ENCODE measurements at places on chromosomes 3 and 15.

DNA sequence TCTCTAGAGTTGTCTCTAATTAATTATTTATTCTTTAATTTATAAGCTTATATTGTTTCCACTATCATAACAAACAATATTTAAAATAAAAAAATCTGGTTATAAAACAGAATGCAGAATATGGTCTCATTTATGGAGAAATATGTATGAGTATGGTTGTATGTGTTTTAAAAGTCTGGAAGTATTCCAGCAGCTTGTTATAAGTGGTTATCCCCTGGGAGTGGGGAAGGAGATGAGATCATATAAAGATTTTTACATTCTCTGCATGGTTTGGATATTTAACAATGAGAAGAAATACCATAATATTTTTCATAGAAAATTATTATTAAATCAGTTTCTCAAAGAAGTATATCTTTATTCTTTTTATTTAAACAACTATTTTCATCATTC is 135.4 kb upstream of the MB21D2 start:
- no peak overlapping the region for H3K4me3 ChIP-seq
- H3K27me3 ChIP-seq = 0 out of 2 replicates have a peak, but pooled peaks cover 2% of the 10 kb centered on the region
- no peak for DNase-seq
- H3K36me3 ChIP-seq = no peaks in the 10 kb centered on the region
- no peak overlapping the region for H3K27ac ChIP-seq
- no peaks in the 10 kb centered on the region for H3K4me1 ChIP-seq

- H3K36me3 ChIP-seq = no peaks in the 10 kb centered on the region
- no peak for DNase-seq
- H3K4me1 ChIP-seq = no peaks in the 10 kb centered on the region
- H3K27ac ChIP-seq = no peak overlapping the region
- no peaks in the 10 kb centered on the region for H3K27me3 ChIP-seq
Measured at GRCh38 chr3:126306397-126306796, 50.8 kb downstream of the KLF15 start.

- peaks cover 15% of the 10 kb centered on the region for H3K4me1 ChIP-seq
- H3K27me3 ChIP-seq = no peaks in the 10 kb centered on the region
- H3K27ac ChIP-seq = no peak overlapping the region
- no peak for DNase-seq
- no peak overlapping the region for H3K4me3 ChIP-seq
Measured at GRCh38 chr3:13024765-13025065, 48.5 kb downstream of the IQSEC1 start.

GRCh38 chr3:127071597-127072001 is 88.7 kb downstream of the PLXNA1 start:
- DNase-seq = no peak
- H3K4me1 ChIP-seq = peaks cover 12% of the 10 kb centered on the region
- no peaks in the 10 kb centered on the region for H3K27me3 ChIP-seq
- no peak overlapping the region for H3K4me3 ChIP-seq

DNA sequence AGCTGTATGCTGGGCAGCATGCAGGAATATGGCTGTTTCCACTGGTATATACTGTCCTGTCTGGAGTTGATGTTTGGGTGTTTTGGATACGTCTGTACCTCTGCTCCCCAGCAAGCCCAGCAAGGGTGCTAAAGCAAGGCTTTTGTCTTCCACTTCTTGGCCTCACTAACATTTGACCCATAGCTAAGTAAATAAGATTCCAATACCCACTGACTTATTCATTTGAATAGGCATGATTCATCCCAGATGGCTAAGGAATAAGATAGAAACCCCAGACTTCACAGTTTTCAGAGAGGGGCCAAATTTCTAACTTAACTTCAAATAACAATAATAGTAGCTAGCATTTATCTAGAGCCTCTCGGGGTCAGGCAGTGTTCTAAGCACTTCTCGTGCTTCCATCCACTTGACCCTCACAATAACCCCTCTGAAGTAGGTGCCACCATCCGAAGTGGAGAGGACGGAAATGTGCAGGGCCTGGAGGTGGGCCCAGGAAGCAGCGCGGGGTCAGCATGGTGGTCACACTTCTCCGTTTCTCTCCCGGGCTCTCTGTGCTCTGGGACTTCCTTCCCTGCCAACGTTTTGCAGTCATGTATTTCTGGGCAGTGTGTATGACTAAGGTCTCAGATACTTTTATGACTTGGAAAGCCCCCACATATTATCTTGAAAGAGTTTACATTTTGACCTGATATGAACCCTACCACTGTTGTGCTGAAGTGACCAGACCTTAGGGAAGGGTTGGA is 39.3 kb downstream of the LRRK1 start:
- DNase-seq = no peak
- H3K27ac ChIP-seq = peak overlapping the region; percentile 17
- peaks cover 10% of the 10 kb centered on the region for H3K4me1 ChIP-seq
- H3K36me3 ChIP-seq = peaks cover 3% of the 10 kb centered on the region

GRCh38 chr3:181317508-181317907 is 328.0 kb upstream of the DNAJC19 start:
- H3K4me1 ChIP-seq = no peaks in the 10 kb centered on the region
- no peak for DNase-seq
- no peaks in the 10 kb centered on the region for H3K36me3 ChIP-seq
- H3K4me3 ChIP-seq = no peak overlapping the region
- H3K27me3 ChIP-seq = no peaks in the 10 kb centered on the region
- no peak overlapping the region for H3K27ac ChIP-seq

GRCh38 chr15:51401872-51402517 is 60.5 kb downstream of the GLDN start:
- no peak overlapping the region for H3K4me3 ChIP-seq
- H3K27ac ChIP-seq = no peak overlapping the region
- no peaks in the 10 kb centered on the region for H3K36me3 ChIP-seq
- no peaks in the 10 kb centered on the region for H3K4me1 ChIP-seq

DNA sequence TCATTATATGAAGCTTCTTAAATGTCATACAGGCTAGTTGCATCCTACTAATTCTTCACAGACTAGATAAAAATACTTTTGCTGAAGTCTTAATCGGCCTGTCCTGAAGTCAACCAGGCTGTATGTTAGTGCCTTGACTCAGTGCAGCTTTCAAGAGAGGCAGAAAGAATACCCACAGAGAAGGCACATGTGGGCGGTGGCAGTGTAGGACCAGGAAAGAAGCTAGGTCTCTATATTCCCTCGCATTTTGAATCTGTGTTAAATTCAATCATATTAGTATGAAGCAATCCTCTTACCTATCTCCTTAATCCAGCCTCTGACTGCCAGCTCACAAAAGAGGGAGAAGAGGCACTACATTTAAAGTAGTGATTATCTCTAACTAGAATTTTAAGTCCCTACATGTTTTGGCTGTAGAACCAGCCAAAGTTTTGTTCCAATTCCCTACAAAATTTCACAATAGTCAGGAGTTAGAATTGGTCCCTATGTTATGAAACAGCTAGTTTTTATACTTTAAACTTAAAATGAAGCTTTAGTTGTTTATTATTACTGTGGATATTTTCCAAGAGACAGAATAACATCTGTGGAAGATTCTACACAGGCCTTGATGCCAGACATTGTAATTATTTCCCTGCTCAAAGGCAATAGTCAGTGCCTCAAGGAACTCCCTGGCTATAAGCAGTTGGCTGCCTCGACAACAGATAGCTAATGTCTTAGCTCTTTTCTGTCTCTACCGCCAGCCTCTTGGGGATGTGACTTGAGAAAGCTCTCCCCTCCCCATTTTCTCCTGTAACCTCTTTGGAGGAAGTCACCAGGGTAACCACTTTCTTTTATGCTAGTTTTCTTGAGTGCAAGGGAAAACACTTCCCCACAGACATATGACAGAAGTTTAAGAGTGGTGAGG is 31.9 kb downstream of the CRTC3 start:
- no peaks in the 10 kb centered on the region for H3K27me3 ChIP-seq
- peaks cover 1% of the 10 kb centered on the region for H3K36me3 ChIP-seq
- H3K4me3 ChIP-seq = no peak overlapping the region
- H3K4me1 ChIP-seq = peaks cover 58% of the 10 kb centered on the region
- DNase-seq = no peak
- peak overlapping the region; percentile 46 for H3K27ac ChIP-seq

DNA sequence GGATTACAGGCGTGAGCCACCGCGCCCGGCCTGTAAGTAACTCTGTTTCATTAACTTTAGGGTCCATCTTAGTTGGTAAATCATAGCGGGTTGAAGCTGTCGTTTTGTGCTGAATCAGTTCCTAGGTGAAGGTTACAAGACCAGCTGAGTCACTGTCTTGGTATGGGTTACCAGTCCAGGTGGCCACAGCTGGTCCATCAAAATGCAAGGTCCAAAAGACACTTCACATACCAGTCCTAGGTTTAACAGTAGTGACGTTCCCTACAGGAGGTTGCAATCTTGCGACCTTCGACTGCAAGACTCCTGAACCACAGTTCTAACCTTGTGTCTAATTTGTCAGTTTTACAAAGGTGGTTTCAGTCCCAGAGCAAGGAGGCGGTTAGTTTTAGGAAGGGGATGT is 160.1 kb upstream of the ATP10A start:
- no peaks in the 10 kb centered on the region for H3K4me1 ChIP-seq
- no peak for DNase-seq
- no peak overlapping the region for H3K4me3 ChIP-seq
- no peak overlapping the region for H3K27ac ChIP-seq

- no peaks in the 10 kb centered on the region for H3K36me3 ChIP-seq
- DNase-seq = no peak
- H3K27me3 ChIP-seq = peaks cover 10% of the 10 kb centered on the region
- no peak overlapping the region for H3K4me3 ChIP-seq
- no peaks in the 10 kb centered on the region for H3K4me1 ChIP-seq
Measured at GRCh38 chr3:184600685-184601377, 39.2 kb downstream of the EPHB3 start.

DNA sequence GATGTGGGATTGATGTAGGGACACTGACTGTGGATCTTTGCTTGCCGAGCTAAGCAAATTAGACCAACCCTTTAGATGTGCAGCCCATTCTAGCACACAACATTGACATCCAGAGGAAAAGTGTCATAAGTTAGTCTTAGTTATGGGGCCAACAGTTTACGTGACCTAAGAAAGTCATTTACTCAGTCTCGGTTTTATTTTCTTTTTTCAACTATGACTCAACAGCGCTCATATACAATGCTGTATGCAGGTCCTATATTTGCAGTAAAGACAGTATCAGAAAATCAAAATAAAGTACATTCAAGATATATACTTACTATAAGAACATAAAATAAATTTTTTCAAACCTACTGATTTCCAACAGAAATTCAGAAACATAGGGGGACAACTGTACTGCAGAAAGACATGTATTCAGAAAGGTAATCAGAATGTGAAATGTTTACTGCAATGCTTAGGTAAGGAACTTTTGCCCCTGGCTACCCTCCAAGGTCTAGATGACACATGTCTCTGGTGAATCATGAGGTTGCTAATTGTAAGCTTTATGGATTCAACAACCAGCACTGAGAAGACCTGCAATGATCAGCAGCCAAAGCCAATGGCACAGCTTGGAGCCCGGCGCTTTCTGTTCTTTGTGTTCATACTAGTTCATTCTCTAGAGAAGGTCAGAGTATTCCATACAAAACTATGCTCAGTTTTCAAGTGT is 317.5 kb upstream of the CNTN6 start:
- no peak overlapping the region for H3K27ac ChIP-seq
- no peaks in the 10 kb centered on the region for H3K36me3 ChIP-seq
- DNase-seq = no peak
- H3K4me1 ChIP-seq = no peaks in the 10 kb centered on the region

DNA sequence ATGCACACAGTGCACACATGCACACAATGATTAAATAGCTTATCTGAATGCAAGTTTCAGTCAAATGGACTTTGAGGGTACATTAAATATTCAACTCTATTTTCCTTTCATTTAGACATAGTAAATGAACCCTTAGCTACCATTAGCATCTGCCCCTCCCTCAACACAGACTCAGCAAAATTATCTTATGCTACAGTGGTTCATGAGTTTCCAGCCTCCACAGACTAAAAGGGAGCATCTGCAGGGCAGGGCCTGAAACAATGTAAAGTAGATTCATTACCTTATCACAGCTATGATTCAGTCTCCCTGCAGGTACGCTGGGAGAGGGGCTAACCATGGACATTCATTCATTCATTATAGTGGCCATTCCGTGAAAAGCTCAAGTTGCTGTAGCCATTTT is 329.1 kb downstream of the VGLL3 start:
- DNase-seq = no peak
- H3K27ac ChIP-seq = no peak overlapping the region
- H3K27me3 ChIP-seq = no peaks in the 10 kb centered on the region
- H3K4me3 ChIP-seq = no peak overlapping the region
- H3K4me1 ChIP-seq = no peaks in the 10 kb centered on the region

DNA sequence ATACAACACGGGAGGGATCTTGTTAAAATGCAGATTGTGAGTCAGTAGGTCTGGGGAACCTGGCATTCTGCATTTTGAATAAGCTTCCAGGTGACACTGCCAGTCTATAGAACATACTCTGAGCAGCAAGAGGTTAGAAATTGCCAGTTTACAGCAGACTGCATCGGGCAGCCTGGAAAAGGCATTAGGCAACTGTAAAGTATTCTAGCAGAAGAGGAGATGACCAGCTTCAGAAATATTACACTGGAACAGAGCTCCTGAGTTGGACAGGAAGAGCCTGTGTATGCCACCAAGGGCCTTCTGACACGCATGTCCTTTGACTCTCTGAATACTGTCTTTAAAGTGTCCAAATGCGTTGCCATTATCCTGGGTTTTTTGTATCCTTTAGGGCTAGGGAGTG is 2.5 kb upstream of the ACAN start:
- H3K4me3 ChIP-seq = no peak overlapping the region
- no peaks in the 10 kb centered on the region for H3K4me1 ChIP-seq
- H3K36me3 ChIP-seq = no peaks in the 10 kb centered on the region

- no peaks in the 10 kb centered on the region for H3K4me1 ChIP-seq
- H3K27me3 ChIP-seq = no peaks in the 10 kb centered on the region
- no peak for DNase-seq
- no peak overlapping the region for H3K4me3 ChIP-seq
- H3K36me3 ChIP-seq = no peaks in the 10 kb centered on the region
Measured at GRCh38 chr3:106341586-106342162, 472.9 kb upstream of the CBLB start.

DNA sequence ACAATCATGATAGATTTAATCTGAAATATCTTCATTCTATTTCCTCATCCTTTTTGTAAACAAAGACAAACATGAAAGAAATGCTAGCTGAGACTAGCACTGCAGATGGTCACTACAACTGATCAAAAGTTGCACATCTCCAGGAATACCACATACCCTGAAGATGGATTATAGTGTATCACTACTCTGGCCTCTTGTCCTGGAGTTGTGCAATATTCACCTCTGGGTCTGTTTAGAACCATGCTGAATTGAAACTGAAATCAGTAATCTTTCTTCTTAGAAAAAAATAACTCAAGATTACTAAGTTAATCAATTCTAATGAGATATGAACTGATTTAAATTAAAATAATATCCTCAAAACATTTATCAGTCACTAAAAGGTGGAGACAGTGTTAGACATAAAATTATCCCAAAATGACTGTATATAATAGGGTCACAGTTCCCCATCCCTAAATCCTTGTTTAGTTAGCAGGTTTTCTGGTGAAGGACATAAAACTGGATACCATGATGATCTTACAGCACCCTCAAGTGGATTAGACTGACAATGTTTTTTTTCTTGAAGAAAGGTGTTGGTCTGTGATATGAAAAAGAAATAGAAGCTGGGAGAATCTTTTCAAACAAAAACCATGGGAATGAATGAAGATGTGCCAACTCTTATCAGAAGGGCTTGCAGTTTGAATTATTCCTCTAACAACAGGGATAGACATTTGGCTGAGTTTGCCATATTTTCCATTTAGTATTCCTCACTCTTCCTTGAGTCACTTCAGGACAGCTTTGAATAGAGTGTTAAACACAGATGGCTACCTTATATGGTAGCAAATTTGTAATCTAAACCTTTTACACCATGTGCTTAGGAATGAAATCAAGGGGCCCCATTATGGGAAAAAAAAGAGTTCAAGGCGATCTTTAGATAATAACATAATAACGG is 7.1 kb upstream of the TTC14 start:
- H3K36me3 ChIP-seq = no peaks in the 10 kb centered on the region
- DNase-seq = peak; percentile 26
- no peak overlapping the region for H3K4me3 ChIP-seq
- H3K4me1 ChIP-seq = no peaks in the 10 kb centered on the region
- no peak overlapping the region for H3K27ac ChIP-seq
